ENCODE measurements at places on chromosomes 5 and 9. TPM values are rescaled to one million over a fixed set of nuclear protein-coding genes. Genes with fewer than 3 reads are reported as not detected.

DNA sequence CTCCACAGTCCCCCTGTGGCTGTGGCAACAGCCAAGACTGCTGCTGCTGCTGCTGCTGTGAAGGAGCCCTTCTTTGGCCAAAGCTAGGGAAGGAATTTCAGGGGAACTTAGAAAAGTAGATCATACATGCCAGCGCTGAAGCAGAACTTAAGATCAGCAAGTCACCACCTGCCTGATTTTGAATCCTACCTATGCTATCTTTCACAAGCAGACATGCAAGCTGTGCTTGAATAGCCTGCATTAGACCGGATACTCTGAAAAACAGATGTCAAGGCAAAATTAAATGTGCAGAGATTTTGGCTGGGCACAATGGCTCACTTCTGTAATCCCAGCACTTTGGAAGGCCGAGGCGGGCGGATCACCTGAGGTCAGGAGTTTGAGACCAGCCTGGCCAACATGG, 99.3 kb upstream of the ZNF366 start:
- no peak for DNase-seq

GRCh38 chr5:102937894-102938293, 182.0 kb downstream of the GIN1 start:
- DNase-seq: no peak

Gene C9orf153
- total RNA-seq: not detected

Gene RFESD
- 3.6 TPM for total RNA-seq

GRCh38 chr5:112923148-112923917, 1.3 kb upstream of the REEP5 start:
- no peak for DNase-seq

Measured in neural progenitor cell (in vitro differentiated cells).